ENCODE measurements at places on chromosomes 4 and X. TPM values are rescaled to one million over a fixed set of nuclear protein-coding genes. Genes with fewer than 3 reads are reported as not detected.
A peak's percentile ranks its signal among the peaks of the same experiment; 100 is the strongest.

Gene GLRB
- 5.2 TPM for polyA plus RNA-seq

Gene TCEAL3
- 91.7 TPM for polyA plus RNA-seq

GRCh38 chr4:87853108-87853507 is 20.3 kb downstream of the MEPE start:
- peak; percentile 62 for DNase-seq

- no peak for DNase-seq
Observed at GRCh38 chrX:50577326-50577725, 106.7 kb upstream of the DGKK start.

DNA sequence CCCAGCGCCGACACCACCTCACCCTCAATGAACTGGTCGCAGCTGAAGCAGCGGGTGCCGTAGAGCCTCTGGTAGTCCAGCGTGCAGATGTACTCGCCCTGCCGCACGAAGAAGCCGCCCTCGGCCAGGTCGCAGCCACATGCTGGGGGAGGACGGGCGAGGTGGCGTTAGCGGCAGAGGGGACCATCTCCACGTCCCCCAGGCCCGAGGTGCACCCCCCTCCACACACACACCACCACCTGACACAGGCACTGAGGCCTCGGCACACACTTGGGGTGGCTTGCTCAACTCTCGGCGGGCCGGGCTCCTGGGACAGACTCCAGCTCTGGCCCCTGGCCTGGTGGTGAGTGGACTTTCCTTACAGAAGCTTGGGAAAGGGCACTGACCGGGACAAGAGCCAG is 61.5 kb downstream of the ABLIM2 start:
- DNase-seq, result no peak

Gene GAGE2A
- not detected for polyA plus RNA-seq

DNA sequence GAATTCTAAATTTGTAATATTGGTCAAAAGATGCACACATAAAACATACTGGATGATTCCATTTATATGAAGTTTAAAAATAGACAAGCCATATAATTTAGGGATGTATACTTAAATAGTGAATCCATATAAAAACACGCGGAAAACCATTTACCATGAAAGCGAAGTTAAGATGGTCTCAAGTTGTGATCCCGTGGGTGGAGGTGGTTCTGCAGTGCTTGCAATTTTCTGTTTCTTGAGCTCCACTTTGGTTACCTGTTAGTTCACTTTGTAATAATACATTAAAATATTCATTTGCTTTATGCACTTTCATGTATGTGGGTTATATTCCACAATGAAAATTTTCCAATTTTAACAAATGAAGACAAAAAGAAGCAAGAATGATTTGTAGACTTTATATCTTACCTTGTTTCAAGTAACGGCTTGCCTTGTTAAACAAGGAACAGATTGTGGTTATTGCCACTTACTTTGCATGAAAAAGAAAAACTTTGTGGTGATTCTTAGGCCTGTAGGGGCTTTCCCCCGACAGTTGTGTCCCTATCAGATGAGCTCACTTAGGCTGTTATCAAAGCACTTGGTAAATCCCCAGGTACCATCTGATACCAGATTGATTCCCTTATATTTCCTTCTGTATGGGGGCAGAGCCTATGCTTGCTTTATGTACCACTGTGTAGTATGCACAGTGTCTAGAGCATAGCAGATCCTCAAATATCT is 12.2 kb downstream of the UCP1 start:
- no peak for DNase-seq

Gene RASGEF1B
- polyA plus RNA-seq, result 26.6 TPM

Gene TBC1D14
- polyA plus RNA-seq, result 26.5 TPM

GRCh38 chrX:129795584-129795983 is 15.8 kb downstream of the SASH3 start:
- DNase-seq, result no peak

Gene SSX4B
- polyA plus RNA-seq, result not detected

Gene FAM120C
- 4.9 TPM for polyA plus RNA-seq

- DNase-seq, result no peak
Observed at GRCh38 chrX:29661290-29661689, 554.1 kb upstream of the MAGEB2 start.

GRCh38 chr4:15110120-15110571 is 107.9 kb downstream of the CPEB2 start:
- DNase-seq, result peak; percentile 56

DNA sequence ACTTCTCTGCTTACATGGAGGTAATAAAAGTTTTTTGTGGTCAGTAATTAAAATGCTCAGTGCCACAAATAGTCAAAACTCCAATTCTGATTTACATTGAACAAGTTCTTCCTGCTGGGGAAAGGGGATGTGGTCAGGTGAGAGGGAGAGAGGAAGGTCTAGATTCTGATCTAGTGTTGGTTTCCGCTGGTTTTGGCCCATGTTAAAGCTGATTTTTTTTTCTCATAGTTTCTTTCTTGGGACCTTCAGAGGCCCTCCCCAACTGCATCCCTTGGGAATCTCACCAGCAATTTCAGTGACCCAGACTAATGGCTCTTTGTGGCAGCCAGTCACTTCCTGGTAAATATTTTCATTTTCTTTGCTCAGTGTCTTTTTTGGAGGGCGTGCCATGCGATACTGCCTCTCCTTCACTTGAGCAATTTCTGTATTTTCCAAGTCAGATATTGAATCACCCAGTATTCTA is 332.7 kb downstream of the RAPGEF2 start:
- no peak for DNase-seq

DNA sequence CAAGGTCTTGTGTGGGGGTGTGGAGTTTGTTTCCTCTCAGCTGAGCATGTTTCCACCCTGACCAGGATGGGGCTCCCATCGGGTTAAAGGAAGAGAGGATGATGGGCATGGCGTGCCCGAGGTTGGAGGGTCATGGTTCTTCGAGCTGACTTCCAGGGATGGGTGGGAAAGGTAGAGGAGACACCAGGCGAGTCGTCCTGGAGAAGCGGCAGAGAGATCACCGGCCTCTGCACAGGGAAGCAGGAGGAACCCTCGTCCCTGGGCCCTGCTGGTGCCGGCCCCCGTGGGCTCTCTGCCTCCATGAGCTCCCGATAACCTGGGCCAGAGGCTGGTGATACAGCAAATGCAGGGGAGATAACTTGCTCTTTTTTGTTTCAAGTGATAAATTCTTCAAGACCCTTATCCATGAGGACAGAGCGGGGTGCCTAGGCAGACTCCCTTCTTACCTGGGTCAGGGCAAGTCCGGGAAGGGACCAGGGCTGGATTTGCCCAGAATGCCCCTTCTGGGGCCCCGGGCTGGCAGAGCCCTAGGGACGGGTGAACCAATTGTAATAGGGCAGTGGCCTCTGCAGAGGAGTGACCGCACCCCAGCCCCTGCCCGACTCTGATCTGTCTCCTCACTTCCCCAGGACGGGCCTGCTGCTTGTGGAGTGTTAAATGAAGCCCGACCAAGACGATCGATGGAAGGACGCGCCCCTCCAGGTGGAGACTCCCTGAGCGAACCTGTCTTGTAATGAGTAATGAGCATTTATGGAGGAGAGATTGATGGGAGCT is 63.0 kb downstream of the CPZ start:
- no peak for DNase-seq

DNA sequence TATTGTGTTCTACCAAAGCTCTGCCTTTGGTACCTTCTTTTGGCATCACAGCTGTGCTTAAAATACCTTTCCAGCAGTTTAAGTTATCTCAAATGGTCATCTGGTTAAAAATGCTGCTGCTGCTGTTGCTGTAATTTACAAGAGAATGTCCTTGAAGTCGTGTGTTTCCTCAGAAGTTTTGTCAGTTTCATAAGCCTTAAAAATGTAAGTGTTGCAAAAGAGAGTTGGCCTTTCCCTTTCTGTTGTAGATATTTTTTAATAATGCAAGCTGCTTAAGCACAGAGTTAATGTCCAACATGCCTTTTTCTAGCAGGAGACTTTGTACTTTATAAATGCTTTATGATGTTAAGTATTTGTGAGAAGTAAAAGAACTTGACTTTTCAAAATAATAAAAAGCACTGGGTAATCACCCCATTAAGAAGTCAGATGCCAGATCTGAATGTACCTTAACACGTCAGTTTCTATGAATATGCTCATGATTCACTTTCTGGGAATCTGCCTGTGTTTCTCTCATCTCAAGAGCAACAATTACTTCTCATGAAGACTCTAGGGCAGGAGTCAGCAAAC is 35.3 kb upstream of the TENM3 start:
- peak; percentile 63 for DNase-seq

Gene SSX2
- not detected for polyA plus RNA-seq

- no peak for DNase-seq
Observed at GRCh38 chrX:73851014-73852009, 288.3 kb downstream of the CHIC1 start.

Gene MAN2B2
- polyA plus RNA-seq, result 24.0 TPM

DNA sequence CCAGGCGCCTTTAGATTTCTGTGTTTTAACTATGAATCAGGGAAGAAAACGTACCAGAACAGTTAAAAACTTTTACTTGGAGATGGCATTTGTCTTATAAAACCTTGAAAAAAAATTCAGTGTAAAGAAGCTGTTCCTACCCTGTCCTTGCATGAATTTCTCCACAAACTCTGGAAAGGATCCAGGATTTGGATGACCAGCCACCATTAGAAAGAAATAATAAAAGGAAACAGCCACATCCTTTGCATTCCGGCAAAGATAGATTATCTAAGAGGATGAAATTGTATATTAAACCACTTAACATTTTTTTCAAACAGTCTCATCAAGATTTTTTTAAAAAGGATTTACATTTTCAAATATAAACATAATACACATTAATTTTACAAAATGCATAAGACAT is 10.6 kb downstream of the SULT1E1 start:
- DNase-seq, result no peak

DNA sequence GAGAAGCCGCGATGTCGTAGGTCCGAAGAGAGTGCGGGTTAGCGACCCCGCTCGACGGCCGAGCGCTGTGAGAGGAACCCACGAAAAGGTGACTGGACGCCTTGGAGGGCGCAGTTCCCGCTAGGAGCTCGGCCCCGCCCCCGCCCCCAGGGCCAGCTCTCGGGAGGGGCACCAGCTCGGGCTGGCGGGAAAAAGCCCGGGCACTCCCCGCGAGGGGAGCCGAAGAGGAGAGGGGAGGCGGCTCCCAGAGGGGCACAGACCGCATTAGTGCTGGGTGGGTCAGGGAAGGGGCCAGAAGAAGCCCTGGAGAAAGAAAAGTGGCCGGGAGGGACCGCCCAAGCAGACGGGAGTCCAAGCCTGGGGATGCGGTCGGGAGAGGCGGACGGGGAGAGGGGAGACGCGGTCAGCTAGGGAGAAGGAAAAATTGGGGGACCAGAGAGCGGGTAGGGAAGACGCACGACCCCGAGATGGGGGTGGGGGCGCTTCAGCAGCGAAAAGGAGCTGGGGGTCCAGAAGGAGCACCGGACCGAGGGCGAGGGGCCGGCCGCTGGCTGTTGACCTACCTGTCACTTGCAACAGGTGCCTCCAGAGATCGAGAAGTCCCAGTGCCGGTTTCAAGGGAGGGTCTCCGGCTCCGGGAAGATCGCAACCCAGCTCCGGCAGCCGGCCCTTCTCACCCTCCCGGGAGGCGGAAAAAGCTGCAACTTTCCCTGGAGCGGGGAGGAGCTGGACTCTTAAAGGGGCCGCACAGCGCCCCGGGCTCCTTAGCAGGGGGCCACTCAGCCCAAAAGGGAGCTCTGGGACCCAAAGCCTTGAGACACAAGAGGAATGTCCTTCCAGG is at the start of gene SYTL4:
Gene SYTL4 (minus strand): TSS at position 681 of the 841 bp plus-strand sequence. CDS start 30,084 bp downstream, outside the sequence.
- DNase-seq, result peak; percentile 31

Gene XIAP
- 13.7 TPM for polyA plus RNA-seq

- DNase-seq, result no peak
Observed at GRCh38 chr4:74217365-74217764, 59.4 kb downstream of the MTHFD2L start.

- no peak for DNase-seq
Observed at GRCh38 chrX:31355206-31355955, 283.5 kb upstream of the FTHL17 start.

Gene PCDH10
- polyA plus RNA-seq, result 16.7 TPM

GRCh38 chrX:44422631-44423030 is 79.2 kb upstream of the EFHC2 start:
- DNase-seq, result no peak

DNA sequence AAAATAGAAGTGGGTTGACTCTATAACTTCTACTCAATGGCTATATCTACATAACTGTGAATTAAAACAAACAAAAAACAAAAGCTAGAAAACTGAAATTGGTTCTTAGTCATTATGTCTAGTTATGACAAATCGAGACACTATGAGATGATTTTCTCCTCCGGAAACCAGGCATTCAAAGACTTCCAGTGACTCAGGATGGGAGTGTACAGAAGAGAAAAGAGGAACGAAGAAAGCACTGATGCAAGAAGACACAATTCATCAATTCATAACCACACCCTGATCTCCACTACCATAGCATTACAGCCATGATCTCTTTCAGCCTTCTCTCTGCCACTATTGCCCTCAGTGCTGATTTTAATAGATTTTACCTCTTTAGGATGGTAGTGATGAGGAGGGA is 253.6 kb downstream of the CBLL2 start:
- no peak for DNase-seq

Gene G6PD
- 12.8 TPM for polyA plus RNA-seq

- no peak for DNase-seq
Observed at GRCh38 chr4:185778307-185778706, 33.7 kb downstream of the SORBS2 start.

GRCh38 chrX:2694914-2695267 is 3.8 kb downstream of the CD99 start:
- DNase-seq, result no peak

GRCh38 chrX:74450803-74451449 is 29.6 kb downstream of the SLC16A2 start:
- peak; percentile 40 for DNase-seq

Gene SLC10A6
- not detected for polyA plus RNA-seq

Gene ASMT
- not detected for polyA plus RNA-seq

GRCh38 chr4:86130160-86130933 is 229.5 kb downstream of the MAPK10 start:
- DNase-seq, result no peak

- DNase-seq, result no peak
Observed at GRCh38 chr4:15116509-15117079, 114.3 kb downstream of the CPEB2 start.

Gene PNMA6F
- polyA plus RNA-seq, result not detected

DNA sequence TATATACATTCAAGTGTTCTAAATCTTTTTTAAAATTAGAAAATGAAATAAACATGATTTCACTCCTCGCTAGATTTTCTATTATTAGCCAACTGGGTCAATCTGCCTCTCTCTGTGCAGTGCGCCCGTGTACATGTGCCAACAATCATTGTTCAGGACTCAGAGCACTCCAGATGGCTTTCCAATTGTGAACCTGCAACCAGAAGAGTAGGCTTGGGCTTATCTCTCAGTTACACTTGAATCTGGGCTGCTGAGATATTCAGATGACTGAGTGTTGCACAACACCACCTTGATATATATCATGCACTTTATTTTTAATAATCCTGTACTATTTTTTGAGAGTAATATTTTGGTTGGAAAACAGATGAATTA is 184.0 kb upstream of the FSTL5 start:
- no peak for DNase-seq

- no peak for DNase-seq
Observed at GRCh38 chr4:172390331-172390730, 577.1 kb downstream of the GALNTL6 start.

DNA sequence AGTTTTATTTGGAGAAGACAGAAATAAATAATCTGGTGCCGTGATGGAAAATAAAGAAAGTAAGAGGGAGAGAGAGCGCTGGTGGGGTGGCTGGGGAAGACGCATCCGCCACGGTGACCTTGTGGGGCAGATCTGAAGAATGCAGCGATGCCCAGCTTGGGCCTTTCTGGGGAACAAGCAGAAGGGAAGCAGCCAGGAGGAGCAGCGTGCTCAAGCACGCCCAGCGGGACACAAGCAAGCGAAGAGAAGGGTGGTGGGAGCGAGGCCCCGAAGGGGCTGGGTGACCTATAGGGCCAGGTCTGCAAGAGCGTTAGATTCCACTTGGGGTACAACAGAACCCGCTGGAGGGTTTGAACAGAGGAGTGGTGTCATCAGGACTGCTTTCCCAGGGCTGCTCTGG is 12.4 kb downstream of the ENPP6 start:
- no peak for DNase-seq

- DNase-seq, result no peak
Observed at GRCh38 chr4:127441571-127441970, 191.2 kb upstream of the INTU start.
